ENCODE measurements at places on chromosomes 1 and 21. TPM values are rescaled to one million over a fixed set of nuclear protein-coding genes. Genes with fewer than 3 reads are reported as not detected.

Gene C1QB
- 225 TPM for polyA plus RNA-seq

GRCh38 chr1:113205980-113206766 lies 133.2 kb downstream of the LRIG2 start:
- no peak for DNase-seq

DNA sequence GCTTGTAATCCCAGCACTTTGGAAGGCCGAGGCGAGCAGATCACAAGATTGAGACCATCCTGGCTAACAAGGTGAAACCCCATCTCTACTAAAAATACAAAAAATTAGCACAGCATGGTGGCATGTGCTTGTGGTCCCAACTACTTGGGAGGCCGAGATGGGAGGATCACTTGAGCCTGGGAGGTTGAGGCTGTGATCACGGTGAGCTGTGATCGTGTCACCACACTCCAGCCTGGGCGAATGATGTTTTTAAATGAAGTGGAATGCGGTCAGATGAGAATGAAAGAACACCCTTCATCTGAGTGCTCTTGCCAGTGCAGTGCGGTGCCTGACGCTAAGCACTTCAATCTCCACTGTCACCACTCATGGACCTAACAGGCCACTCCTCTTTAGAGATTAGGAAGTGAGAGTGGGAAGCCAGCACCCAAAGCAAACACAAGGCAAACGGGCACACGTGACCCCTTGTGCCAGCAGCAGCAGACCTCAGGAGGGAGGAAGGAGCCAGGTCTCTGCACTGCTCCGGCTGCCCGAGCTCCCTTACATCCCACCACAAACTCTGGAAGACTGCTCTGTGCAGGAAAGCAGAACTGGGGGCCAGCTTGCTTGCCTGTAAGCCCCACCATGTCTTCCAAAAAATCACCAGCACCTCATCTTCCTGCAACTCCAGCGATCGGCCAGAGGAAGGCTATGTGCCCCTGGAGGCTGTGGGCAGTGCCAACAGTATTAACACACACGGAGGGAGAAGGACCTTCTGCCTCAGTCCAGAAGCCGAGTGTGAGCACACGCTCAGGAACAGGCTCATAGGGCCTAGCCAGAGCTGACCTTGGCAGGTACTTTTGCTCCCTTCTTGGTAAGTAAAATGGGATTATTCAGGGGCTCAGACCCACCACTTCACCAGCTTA lies 9.7 kb downstream of the CTNNBIP1 start:
- DNase-seq: no peak

DNA sequence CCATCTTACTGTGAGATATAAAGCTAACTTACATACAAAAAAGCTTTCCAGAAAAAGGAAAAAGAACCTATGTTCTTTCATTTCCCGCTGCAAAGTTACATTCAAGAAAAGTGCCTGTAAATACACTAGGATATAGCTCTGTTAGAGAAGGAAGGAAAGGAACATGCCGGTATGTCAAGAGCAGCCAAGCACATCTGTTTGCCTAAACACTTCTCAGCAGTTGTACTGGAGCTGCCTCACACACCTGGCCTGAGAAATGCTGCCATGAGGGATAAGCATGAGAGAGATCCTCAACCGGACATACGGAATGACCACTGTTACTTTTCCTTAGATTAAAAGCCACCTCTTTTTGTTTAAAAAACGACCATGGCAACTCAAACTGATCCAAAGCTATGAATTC lies 189.7 kb downstream of the RERE start:
- no peak for DNase-seq

- DNase-seq: no peak
Measured at GRCh38 chr21:30189773-30190172, 23.2 kb upstream of the CLDN17 start.
